ENCODE measurements at places on chromosomes 4 and X.

GRCh38 chrX:12843668-12844279 is 23.1 kb upstream of the TLR7 start:
- DNase-seq, result no peak

- DNase-seq, result no peak
Observed at GRCh38 chr4:40292313-40292759, 42.8 kb upstream of the CHRNA9 start.

- no peak for DNase-seq
Observed at GRCh38 chrX:48590203-48591103, 6.8 kb upstream of the WDR13 start.

DNA sequence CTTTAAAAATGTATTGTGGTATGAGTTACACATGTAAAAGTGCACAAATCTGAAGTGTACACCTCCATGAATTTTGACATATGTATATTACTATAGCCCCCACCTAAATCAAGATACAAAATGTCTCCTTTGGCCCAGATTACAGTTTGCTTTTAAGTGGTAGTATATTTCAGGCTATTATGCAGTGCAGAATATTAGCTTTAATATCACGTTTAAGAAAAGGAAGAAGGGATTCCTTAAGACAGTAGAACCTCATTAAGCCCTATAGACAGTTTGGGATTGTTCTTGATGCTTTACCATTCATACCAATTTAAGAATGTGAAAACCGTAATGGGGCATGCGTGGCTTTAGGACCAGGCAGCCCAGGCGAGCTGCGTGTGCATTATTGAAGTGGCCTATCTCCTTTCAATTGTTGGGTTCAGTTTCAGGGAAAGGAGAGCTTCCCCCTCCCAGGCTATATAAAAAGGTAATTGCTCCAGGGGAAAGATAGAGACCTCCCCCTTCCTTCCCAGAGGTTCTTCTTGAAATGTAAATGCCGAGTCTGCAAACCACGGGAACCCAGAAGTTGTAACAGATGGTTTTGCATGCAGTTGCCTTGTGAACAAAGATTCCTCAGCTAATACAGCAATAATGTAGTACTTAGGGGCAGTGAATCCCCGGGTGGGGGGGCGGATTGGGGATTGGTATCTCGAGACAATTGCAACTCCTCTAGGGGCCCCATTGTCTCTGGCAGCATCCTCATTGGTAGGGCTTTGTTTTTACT is 106.1 kb downstream of the UCHL1 start:
- no peak for DNase-seq

DNA sequence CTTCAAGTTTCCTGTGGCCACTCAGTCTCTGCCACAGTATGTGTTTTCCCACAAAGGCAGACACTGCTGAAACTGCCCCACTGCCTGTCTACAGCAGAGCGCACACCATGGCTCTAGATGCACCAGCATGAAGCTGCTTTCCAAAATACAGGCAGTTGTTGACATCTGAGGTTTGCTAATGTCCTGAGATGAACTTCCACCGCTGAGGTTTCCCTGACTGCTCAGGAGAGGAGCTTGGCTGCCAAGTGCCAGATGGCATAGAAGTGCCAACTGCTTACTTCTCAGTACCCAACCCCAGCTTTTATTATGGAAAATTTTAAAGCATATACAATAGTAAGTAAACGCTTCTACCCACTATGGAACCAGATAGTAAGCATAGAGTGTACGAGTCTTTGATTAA is 61.0 kb upstream of the EXOC1L start:
- DNase-seq, result no peak

DNA sequence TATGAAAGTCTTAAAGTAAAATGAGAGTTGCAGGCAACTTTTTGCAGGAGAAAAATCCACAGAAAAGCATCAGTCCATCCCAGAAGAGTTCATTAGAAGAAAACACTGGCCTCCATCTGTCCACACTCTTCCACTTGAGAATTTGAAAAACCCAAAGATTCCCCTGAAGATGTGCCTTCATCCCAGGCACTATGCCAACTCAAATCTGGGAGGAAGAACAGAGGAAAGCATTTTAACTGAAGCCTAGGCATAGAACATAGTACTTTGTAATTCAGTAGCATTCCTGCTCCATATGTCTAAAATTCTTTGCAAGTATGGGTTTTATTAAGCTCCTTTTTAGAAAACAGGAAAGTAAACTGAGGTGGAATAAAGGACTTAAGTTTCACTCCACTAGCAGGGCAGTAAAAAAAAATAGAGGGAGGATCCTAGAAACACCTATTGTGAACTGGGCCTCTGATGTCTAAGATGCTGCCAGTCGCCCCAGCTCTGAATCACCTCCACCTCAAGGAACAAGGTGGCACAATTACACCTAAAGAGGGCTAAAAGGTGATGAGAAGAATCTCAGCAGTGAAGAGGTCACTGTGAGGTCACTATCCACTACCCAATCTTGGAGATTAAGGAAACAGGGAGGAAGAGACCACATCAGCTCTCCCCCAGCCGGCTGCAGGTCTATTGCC is 141.9 kb upstream of the FAM241A start:
- no peak for DNase-seq

DNA sequence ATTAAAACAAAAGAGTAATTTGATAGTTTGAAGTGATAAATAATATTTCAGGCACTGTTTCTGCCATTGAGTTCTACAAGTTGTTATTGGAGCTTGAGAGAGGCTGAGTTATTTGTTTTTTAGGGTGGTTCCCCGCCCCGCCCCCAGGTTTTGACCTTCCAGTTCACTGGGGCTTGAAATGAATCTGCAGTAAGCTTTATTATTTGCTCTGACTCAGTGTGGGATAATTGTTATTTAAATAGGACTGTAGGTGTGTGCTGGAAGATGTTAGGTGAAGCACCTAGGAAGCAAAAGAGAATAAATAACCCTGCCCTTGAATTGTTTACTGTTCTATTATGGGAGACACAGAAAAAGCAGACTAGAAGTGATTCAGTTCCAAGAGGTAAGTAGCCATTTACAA is 81.2 kb upstream of the KCNIP4 start:
- no peak for DNase-seq

DNA sequence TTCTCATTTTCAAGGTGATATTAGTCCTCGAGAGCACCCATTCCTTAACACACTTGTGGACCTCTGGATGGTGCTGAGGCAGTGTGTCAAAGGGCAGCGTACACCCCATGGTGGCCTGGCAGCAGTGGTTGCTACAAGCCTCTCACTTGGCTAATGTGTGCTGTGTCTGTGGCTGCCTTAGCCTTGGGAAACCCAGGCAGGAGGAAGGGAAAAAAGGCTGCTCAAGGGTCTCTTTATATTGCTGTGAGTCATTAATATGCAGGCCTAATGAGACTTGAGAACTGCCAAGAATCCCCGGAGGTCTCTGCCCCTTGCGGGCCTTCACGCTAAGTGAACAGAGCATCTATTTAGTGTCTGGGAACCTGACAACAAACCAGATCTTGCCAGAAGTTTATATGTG is 7.0 kb downstream of the PCDH10 start:
- no peak for DNase-seq

DNA sequence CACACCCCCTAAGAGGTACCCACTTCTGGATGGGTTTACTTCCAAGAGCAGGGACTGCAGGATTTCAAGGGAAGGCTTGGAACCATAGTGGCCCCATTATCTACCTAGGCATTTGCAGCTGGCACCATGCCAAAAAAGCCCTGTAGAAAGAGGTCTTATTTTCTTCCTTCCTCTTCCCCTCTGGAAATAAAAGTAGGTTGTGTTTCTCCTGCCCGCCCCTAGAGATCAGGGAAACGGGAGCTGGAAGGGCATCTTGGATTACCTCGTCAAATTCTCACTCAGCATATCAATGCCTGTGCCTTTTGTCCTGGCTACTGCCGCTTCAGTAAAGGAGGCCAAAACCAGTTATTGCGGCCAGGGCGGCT is 1.6 kb downstream of the SCD5 start:
- no peak for DNase-seq

- no peak for DNase-seq
Observed at GRCh38 chr4:180727478-180727877, 1515.7 kb upstream of the TENM3 start.

DNA sequence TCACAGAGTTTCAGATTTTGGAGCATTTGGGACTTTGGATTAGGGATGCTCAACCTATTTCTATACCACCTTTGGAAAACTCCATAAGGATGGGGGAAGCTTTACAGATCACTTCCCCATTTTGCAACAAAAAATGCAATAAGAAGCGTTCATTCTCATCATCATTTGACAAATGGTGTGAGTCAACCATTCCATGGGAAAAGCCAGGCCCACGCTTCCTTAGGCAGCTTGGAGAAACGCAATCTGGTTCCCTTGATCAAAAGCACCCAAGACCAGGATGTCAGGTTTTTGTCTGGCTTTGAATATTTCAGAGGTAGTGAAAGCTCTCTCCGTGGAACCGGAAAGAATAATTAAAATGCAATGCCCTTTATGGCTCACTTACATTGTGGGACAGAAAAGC is 79.3 kb upstream of the C4orf50 start:
- DNase-seq, result no peak

GRCh38 chr4:90061881-90062280 is 65.3 kb upstream of the CCSER1 start:
- no peak for DNase-seq

- DNase-seq, result no peak
Observed at GRCh38 chrX:150902434-150903109, 4.1 kb upstream of the CD99L2 start.

DNA sequence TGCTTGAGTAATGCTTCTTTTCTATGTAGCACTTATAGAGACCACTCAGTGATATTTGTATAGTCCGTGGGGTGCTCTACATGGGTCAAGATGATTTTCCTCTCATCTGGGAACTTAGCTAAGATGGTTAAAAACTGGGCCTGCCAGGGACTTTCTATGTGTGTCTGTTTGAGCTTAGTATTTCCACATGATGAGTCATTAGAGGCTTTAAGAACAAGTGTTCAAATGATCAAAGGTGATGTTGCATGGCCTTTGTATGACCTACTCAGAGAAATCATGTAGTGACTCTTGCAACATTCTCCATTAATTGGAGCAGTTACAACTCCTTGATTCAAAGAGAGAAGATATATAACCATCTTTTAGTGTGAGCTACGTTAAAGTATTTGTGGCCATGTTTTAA is 1480.5 kb upstream of the IGFBP7 start:
- DNase-seq, result no peak

GRCh38 chrX:33188881-33189280 is 22.5 kb downstream of the DMD start:
- no peak for DNase-seq

- no peak for DNase-seq
Observed at GRCh38 chr4:138672393-138672976, 343.1 kb upstream of the NOCT start.

DNA sequence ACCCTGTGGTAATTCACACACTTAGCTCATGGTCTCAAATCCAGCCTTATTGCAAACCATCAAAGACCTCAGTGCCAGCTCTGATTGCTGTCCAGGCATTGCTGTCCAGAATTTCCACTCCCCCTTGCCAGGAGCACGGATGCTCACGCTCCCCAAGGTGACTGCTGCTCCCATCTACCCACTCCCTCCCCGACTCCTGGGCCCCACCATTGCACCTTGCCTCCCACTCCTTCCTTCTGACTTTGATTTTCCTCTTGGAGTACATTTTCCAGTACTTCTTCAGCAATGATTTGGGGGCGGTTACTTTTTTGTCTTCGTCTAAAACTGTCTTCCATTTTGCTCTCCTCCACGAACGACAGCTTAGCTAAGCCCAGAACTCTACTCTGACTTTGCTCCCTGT is 11.5 kb downstream of the ZFYVE28 start:
- DNase-seq, result no peak

- DNase-seq, result no peak
Observed at GRCh38 chr4:113153529-113154101, 104.2 kb downstream of the ANK2 start.

DNA sequence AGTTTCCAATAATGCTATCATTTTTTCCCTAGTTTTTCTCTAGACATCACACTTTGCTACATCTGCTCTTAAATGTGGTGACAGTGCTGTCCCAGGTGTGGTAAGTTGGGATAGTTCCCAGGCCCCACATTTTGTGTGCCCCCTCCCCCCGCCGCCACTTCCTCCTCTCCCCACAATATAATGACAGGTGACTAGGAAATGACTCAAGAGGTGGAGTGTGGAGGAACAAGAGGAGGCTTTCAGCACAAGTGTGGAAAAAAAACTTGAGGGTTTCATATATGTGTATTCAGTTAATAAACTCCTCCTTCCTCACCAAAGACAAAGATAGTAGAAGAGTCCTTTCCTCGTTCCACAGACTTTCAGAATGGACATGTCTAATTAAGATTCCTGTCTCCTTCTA is 18.3 kb upstream of the IL21 start:
- no peak for DNase-seq

GRCh38 chrX:96684339-96685209 is at the start of gene DIAPH2:
Gene DIAPH2, plus strand, starts transcription at chrX:96684842.
- DNase-seq, result peak; percentile 58

- DNase-seq, result no peak
Observed at GRCh38 chr4:167234316-167234881, at the start of gene SPOCK3. Gene SPOCK3, minus strand, starts transcription at chr4:167234494.

- no peak for DNase-seq
Observed at GRCh38 chr4:113467581-113467980, 294.0 kb downstream of the CAMK2D start.

GRCh38 chr4:118743867-118744266 is 58.7 kb downstream of the METTL14 start:
- no peak for DNase-seq

GRCh38 chr4:162356181-162356580 is 192.4 kb upstream of the FSTL5 start:
- DNase-seq, result no peak

GRCh38 chr4:176193938-176194337 is 1.4 kb downstream of the SPATA4 start:
- DNase-seq, result peak; percentile 30

- no peak for DNase-seq
Observed at GRCh38 chrX:18151649-18152048, 69.0 kb downstream of the BEND2 start.

- peak; percentile 49 for DNase-seq
Observed at GRCh38 chr4:143335979-143336780, 496 bp upstream of the GAB1 start.

DNA sequence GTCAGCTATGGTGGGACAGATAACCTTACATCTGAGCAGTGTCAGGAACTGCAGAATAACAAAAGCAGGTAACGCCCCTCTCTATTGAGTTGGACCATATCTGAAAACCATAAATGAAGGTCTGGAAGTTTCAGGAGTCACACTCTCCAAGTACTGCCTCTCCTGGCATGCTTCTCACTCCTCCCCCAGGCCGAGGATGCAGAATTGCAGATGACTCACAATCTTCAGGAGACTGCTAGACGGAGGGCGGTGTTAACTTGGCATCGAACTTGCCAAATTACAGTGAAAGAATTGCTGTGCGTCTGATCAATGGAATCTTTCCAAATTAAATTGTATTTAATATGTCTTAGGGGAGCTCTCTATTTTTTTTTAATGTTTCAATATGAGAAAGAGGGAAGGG is 67.1 kb upstream of the TRIM2 start:
- no peak for DNase-seq

- no peak for DNase-seq
Observed at GRCh38 chr4:27276307-27277073, 415.8 kb downstream of the STIM2 start.

Data from activated CD4-positive, alpha-beta T cell treated with anti-CD3 and anti-CD28 coated beads, Interleukin-2, amount 50 U/mL, for 48 hours (primary cell).